Motor neuron (in vitro differentiated cells): ENCODE measurements at places on chromosomes 11 and 22. TPM values are rescaled to one million over a fixed set of nuclear protein-coding genes. Genes with fewer than 3 reads are reported as not detected.

The TMEM45B gene
- 0.09 and 0.58 TPM in 2 replicates for total RNA-seq

The HMBS gene
- 12.3 and 13.6 TPM in 2 replicates for total RNA-seq

The SLC25A45 gene
- 0.11 and 1.0 TPM in 2 replicates for total RNA-seq

The OR51B5 gene
- 0.33 and 0.50 TPM in 2 replicates for total RNA-seq

The TSPAN18 gene
- 30.9 and 37.5 TPM in 2 replicates for total RNA-seq

The ZNF214 gene
- 3.2 and 5.2 TPM in 2 replicates for total RNA-seq

The OR2AT4 gene
- total RNA-seq, result 0.28 and 0.49 TPM in 2 replicates
